ENCODE measurements at places on chromosomes 16 and 17. TPM values are rescaled to one million over a fixed set of nuclear protein-coding genes. Genes with fewer than 3 reads are reported as not detected.

DNA sequence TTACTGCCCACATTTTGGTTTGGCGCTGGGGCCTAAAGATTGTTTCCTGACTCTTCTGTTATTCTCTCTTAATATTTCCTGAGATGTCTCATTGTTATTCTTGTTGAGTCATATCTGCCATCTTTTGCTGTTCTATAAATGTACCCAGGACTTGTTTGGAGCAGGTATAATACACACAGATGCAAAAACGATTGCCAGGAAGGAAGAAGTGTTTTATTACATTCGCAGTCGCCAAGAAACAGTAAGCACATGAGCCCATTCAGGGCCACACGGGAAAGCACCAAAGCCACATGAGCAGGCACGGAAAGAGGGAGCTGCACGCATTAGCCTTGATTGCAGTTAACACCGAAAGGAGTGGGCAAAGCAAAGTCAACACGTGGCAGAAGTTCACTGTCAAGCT, 70.2 kb downstream of the ARHGAP44 start:
- DNase-seq = peak; percentile 64

DNA sequence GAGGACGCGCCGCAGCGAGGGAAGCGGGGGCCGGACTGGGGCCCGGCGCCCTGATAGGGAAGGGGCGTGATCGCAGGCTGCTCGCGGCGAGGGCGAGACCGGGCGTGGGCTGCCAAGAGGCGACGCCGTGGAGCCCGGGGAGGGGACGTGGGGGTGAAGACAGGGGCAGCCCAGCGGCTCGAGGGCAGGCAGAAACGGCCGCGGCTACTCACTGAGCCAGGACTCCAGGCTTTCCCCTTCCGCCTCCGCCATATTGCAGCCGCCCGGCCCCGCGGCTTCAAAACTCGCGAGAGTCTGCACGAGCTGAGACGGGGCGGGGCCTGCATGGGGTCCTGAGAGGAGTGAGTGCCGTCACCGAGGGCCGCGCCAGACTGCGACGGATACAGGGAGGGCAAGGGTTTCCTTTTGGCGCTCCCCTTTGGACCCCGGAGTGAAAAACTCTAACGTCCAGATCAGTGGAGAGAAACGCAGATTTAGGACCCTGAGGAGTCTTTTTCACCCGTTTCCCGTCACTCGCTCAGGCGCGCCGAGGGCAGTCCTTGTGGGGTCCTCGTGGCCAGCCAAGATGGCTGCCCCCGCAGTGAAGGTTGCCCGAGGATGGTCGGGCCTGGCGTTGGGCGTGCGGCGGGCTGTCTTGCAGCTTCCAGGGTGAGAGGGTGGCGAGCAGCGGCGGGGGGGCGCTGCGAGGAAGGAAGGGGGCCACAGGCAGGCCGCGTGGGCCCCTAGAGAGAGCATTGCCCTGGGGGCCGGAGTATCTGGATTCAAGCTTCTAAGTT, at the start of the genes GGA3 and MRPS7:
Gene GGA3 (minus strand): TSS at position 271 of the 776 bp plus-strand sequence. CDS start 19 bp downstream, at position 252.
Gene MRPS7 (plus strand): TSS at position 544 of the 776 bp plus-strand sequence. CDS start 22 bp downstream, at position 566.
- DNase-seq = peak; percentile 87

DNA sequence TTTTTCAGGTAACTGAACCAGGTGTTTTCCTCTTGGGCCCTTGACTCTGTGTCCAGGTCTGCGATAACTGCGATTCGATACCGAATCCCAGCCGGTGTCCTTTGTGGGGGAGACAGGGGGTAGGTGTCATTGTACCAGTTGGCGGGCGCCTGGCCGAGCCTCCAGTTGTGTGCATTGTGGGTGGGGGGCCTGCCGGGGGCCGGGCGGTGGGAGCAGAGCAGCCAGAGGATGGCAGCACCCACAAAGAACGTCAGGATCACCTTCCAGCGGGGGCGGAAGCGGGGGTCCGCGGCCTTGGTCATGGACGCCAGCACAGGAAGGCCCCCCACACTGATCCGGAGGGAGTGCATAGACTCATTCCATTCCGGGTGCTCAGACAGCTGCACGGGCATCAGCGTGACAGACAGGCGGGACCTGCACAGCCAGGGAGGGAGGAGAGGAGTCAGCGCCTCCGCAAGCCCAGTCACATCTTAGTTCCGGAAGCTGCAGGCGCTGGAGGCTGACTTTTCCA, 12.3 kb downstream of the CANT1 start:
- DNase-seq = no peak

The TOM1L1 gene
- 18.3 TPM for total RNA-seq

The TNFRSF17 gene
- total RNA-seq = 0.52 TPM

Data from M059J (cell line).